Pulmonary artery endothelial cell (primary cell): ENCODE measurements at places on chromosomes 5 and 9.

GRCh38 chr5:6418679-6419276, 29.9 kb upstream of the UBE2QL1 start:
- DNase-seq, result no peak

GRCh38 chr9:78472111-78472510, 175.2 kb downstream of the PSAT1 start:
- no peak for DNase-seq

DNA sequence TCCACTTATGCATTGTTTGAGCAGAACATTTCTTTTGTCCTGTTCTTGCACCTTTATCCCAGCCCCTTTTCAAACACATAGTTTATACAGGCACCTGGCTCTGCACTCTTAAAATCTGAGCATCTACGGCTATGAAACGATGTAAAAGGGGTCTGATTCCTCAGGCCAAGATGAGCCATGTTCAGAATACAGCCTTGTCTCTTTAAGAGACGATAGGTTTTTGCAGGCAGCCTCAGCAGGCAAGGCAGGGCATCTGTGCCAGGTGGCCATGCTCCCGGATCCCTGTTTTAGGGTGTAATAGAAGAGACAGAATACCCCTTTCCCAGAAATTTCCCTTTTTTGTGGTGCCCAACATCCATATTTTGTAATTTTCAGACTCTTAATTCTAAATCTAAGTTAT, 89.1 kb upstream of the NFIB start:
- DNase-seq, result no peak

DNA sequence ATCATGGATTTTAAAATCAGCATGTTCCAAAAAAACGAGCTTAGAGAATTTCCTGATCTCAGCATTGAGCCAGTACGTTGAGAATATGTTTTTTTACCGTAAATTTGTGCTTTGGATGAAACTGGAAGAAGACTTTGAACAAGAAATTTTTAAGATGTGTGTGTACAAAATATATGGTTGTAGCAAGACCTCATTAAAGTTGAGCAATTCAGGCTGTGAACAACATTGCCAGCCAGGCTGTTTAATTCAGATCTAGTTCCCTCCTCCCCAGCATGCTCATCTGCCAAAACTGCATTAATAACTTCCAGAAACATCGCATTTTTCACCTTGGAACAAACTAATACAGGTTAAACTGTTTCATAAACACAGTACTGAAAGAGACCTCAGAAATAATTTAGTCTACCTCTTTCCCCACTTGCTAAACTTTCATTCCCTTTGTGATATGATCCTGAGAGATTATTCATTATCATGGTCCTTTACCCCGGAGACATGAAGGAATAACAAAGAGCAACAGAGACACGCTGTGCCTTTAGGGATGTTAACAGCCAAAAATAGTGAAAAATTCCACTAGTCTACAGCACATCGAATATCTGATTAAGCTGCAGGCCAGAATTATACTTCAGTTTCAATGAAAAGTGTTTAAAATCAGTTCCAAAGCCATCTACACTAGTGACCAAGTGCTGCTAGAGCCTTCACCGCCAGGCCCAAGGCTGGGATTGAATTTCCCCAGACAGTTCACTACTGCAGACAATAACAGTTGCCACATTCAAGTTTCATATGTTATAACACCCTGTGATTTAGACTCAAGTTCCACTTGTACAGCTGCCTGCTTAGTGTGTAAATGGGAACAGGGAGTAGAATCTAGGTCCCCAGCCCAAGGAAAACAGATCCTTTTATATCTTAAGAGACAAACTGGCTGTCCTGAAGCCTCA, 89.6 kb downstream of the EFNA5 start:
- no peak for DNase-seq

- no peak for DNase-seq
Observed at GRCh38 chr9:22079873-22080341, 70.8 kb upstream of the CDKN2B start.

DNA sequence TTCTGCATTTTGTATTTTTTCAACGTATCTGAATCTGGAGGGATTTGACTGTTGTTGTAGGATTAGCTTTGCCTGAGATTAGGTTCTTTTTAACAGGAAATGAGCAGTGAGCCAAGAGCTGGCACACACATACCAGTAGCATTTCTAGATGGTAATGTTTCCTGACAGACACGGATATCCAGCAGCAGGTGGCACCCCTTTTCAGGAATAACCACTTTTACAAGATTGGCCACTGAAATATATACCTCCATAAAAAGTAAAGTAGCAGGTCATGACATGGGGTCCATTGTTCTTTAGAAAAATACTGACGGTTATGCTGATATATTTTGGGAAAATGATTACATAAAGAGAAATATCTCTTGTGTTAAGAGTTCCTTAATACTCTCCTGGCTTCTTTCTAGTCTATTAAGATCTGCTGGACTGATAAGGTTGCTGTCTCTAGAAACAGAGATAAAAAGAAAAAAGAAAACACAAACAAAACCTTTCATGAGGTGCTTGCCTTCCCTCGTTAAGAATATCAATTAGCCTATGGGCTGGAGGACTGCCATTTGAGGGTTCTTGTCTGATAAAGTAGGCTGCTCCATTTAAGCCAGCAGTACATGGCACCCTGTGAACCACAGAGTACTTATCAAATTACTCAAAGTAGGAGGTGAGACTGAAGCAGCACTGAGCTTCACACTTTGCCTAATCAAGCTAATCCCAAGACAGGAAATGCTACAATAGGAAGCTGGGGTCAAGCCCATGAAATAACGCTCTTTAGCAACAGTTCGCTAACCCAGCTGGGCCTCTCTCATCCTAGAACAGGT, 101.6 kb upstream of the PCA3 start:
- DNase-seq, result no peak

GRCh38 chr5:10635867-10636350, 72.0 kb downstream of the ANKRD33B start:
- DNase-seq, result no peak

GRCh38 chr5:37662362-37662761, 177.5 kb downstream of the GDNF start:
- no peak for DNase-seq

DNA sequence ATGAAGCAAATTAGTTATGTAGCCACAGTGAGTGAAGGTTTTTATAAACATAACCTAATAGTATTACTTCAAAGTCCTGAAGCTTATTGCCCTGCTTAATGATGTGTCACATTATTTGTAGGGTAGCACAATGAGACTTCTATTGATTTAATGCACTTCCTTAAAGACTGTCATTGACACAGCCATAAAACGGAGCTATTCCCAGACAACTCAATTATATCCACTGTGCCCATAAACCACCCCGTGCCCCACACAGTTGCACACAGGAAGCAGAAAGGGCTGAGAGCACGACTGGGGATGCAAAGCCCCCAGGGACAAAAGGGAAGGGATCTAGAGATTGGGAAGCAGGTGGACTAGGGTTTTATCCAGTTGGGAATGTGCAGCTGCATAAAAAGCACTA, 37.0 kb downstream of the TRIM32 start:
- no peak for DNase-seq

DNA sequence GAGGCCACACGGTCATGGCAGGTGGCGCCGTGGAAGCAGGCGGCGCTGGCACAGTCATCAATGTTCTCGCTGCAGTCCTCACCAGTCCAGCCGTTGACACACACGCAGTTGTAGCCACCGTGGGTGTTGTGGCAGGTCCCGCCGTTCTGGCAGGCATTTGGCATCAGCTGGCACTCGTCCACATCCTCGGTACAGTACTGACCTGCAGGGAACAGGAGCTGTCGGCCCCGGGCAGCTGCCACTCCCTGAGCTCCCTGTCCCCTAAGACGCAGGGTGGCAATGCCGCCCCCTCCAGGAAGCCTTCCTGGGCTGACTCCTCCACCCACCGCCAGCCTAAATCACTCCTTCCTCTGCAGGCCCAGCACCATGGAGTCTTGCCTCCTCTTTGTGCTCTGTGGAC, 27.2 kb downstream of the NOTCH1 start:
- no peak for DNase-seq

GRCh38 chr5:39783756-39784421, 359.1 kb upstream of the DAB2 start:
- DNase-seq, result no peak

DNA sequence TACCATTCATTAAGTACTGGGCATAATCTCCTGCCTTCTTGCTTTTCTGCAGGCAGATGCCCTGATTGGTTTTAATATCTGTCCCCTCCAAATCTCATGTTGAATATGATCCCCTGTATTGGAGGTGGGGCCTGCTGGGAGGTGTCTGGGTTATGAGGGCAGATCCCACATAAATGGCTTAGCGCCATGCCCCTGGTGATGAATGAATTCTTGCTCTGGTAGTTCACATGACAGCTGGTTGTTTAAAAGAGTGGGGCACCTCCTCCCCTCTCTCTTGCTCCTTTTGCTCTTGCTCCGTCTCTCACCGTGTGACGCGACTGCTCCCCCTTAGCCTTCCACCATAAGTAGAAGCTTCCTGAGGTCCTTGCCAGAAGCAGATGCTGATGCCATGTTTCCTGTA, 564.0 kb upstream of the BRINP1 start:
- DNase-seq, result no peak

- no peak for DNase-seq
Observed at GRCh38 chr9:12221470-12221869, 471.7 kb upstream of the TYRP1 start.

DNA sequence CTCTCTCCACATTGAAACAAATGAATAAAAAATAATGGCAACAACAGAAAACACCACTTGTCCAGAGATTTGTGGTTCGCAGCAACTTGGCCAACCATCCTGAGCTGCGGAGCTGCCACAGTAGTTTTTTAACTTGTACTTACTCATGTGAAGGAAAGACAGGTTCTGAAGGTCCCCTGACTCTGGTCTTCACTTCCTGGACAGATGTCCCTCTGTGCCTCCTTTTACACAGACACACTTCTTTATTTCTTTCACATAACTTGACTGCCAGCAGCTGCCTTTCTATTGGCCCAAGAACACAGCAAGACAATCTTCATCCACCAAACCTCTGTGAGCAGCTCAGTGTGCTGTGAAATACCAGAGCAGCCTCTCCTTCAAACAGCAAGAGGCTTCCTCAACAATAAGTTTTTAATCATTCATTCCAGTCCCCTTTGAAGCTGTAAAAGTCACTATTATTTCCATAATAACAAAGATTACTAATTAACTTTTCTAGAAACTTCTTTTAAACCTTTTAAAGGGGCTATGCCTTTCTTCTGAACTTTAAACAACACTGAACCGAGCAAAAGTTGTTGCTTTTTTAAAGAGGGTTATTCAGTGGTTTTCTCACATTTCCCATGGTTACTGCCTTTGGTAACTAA, 198.7 kb downstream of the NR2F1-AS1 start:
- DNase-seq, result no peak

- DNase-seq, result no peak
Observed at GRCh38 chr5:34657274-34657921, 1.3 kb downstream of the RAI14 start.

DNA sequence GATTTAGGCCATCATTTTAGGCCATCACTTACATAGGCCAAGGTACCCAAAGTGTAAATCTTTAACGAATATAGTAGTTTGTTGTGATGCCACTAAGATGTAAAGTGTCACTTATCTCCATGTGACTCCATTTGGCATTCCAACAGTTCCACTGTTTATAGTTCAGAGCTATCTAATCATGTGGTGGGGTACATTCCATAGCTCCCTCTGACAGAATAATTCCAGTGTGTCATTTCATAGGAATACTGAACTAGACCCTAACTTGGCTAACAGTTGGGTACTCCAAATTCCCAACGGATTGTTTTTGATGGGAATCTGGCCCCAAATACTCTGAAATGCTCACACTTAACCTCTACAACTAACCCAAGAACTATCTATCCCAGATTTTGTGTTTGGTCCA, 76.7 kb upstream of the FST start:
- no peak for DNase-seq

DNA sequence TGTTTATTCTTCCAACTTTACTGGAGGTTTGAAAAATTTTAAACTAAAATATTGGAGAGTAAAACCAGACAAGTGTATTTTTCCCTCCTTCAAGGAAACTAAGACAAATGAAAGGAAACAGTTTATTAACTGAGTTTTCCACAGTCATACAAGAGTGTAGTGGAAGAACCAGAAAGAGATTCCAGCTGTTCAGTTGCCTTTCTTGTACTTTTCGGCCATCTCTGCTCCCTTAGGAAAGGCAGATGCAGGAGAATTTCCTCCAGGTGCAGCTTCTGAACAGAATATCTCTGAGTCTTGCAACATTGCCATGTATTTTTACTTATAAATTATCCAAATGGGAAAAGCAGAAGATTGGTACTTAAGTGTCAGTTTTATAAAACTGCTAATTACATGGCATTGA, 217.1 kb downstream of the MAST4 start:
- DNase-seq, result no peak

- no peak for DNase-seq
Observed at GRCh38 chr5:11007269-11007870, 246.3 kb upstream of the DAP start.

DNA sequence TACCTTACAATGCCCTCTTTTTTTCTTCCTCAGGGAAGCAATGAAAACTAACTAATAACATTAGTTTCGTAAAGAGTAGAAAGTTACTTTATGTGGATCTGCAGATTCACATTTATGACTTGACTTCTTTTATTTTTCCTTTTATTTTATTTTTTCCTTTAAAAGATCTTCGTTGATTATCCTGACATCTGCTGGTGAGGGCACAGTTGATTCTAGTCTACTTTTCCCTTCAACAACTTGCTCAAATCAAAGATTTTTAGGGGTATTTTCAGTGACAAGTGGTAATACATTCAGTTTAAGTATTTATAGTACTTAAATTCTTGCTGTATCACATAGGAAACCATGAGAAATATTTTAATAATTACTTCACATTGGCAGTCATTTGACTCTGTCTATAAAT, 4.9 kb downstream of the EDIL3 start:
- DNase-seq, result no peak

DNA sequence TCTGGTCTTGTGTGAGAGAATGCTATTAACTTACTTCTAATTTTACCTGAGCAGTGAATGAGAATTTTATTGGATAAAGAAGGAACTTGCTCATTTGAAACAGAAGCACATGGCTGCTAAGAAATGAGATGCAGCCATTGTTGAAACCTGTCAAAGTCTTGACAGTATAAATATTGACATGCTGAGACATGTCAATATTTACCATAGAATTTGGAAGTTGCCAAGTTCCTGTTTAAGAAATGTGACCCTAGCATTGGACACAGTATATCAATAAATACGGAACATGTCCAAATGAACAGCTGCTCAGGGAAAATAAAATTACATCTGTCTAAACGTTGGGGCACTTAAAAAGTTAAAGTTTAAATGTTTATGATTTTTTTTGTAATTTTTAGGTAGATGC, 7.8 kb downstream of the XRCC4 start:
- no peak for DNase-seq

DNA sequence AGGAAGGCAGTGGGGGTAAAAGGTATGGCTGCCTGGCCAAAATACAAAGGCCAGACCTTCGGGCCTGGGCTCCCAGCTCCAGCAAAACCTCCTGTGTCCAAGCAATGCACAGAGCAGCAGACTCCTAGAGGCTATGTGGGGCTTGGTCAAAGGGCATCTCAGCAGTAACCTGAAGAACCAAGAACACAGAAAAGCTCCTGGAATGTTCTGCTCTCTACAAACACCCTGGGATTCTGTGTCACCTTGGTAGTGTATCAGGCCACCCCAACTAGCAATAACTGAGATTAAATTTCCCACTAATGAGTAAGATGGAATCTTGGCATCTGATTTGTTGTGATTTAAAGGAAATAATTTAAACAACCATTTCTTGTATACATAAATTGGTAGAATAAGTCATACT, 158.6 kb downstream of the GLIS3 start:
- DNase-seq, result no peak
